ENCODE measurements at places on chromosomes 12 and 14.

GRCh38 chr12:12176402-12176801 is 90.4 kb downstream of the LRP6 start:
- DNase-seq = no peak

DNA sequence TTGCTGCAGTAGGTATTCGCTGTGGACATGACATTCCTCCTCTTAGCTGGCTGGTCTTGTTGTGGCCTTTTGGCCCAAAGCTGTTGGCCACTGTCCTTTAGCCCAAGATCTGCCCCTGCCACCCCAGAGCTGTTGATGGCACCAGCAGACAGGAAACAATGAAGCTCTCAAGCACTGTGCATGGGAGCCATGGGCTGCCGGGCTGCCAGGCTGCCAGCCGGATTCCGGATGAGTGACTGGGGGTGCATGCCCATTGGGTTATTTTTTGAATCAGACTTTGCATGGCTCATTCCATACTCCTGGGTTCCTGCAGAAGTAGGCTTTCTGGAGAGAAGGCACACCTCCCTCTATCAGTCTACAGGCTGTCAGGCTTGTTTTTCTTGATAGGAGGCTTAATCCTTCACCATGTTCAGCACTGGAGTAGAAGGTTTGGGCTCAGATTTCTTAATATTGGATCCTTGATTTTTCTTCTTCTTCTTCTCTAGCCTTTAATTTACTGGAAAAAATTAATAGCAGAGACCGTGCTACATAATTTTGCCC is 32.4 kb downstream of the MAX start:
- no peak for DNase-seq

DNA sequence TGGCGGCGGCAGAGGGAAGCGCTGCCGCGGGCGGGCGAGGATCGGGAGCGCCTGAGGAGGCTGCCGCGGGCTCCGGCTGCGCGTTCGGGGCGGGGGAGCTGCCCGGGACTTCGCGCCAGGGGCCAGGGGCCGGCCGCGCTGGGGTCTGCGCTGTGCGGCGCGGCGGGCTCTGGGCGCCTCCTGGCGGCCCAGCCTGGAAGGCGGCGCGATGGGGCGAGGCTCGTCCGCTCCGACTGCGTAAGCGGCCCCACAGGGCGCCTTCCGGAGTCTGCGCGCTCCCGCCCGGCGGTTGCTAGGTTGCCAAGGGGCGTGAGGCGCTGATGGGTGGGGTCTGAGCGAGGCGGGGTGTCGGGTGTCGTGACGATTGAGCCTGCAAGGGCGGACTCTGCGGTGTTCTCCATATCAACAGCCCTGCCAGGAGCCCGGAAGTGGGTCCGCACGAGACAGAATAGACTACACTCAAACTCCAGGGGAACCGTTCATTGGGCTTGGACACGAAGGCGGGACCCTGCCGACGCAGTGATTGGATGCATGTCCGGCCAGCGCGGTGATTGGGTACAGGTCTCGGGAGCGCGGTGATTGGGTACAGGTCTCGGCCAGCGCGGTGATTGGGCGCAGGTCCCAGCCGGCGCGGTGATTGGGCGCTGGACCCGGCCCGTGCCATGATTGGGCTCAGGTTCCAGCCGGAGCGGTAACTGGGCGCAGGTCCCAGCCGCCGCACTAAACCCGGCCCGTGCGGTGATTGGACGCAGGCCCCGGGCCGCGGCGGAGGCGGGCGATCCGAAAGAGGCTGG is at the start of gene TEDC1:
Gene TEDC1, plus strand, starts transcription at position 675 of the 794 bp plus-strand sequence. CDS start 130 bp downstream, outside the sequence.
- DNase-seq = peak; percentile 100

- DNase-seq = no peak
Measured at GRCh38 chr14:99685151-99685591, 1.1 kb downstream of the CYP46A1 start.

DNA sequence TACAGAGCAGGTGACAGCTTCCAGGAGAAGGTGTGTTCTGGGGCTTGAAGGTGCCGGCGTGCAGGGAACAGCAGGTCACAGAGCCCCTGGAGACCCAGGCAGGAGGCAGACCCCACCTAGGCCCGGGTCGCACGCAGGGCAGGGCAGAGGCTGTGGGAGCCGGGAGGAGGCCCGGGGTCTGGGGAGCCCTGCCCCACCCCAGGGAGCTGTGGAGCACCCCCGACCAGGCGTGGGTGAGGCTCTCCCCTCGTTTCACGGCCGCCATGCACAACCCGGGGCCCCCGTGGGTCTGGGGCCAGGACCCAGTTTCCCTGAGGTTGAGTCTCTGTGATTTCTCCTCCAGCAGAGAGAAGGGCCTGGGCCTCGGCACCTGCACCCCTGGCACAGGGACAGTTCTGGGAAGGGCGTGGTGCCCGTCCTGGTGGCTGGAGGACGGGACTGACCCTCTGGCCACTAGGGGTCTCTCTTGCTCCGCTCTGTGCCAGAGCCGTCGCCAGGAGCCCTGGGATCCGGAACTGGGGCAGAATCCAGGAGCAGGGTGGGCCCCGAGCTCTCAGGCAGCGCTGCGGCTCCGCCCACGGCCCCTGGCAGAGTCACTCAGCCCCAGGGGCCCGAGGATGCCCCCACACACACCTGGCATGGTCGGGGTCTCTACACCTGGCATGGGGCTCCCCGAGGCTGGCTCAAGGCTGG is 75.2 kb upstream of the FBRSL1 start:
- peak; percentile 47 for DNase-seq

GRCh38 chr14:97779140-97779539 is 982.0 kb downstream of the VRK1 start:
- no peak for DNase-seq

- no peak for DNase-seq
Measured at GRCh38 chr12:103518899-103519298, 23.1 kb upstream of the C12orf42 start.

- no peak for DNase-seq
Measured at GRCh38 chr12:131264635-131265034, 310.9 kb downstream of the ADGRD1 start.

DNA sequence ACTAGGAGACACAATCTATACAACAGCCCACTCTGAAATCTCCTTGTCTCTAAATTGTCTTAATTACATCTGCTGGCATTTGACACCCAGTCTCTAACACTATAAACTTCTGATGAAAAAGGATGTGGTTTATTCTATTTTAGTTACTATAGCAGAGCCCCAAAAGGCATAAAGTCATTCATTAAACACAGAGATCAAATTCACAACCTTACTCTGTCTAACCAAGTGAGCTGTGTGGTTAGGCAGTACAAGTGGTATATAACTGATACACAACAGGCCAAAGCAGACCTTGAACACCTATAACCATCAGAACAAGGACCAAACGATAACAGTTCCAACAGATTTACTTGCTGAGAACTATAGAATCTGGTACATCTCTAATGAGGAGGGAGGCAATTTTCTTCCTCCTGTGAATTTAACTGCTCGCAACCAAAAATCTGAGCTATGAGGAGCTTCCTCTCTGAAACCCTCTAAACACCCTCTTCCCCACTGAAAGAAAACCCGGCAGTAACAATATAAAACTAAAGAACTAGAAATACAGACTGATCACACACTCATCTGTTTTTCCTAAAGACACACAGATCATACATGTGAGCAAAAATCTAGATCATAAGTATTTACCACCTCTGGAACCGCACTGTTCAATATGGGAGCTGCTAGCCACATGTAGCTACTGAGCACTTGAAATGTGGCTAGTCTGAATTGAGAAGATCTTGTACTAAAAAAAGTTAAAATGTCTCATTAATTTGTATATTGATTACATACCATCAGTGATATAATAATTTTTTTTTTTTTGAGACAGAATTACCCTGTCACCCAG is 17.7 kb downstream of the SPPL3 start:
- DNase-seq = no peak

- no peak for DNase-seq
Measured at GRCh38 chr12:52019113-52019770, 12.5 kb downstream of the TAMALIN start.
